ENCODE measurements at places on chromosomes 1 and 21. TPM values are rescaled to one million over a fixed set of nuclear protein-coding genes. Genes with fewer than 3 reads are reported as not detected.

- DNase-seq: no peak
Observed at GRCh38 chr1:209095627-209096595, 487.6 kb upstream of the CAMK1G start.

DNA sequence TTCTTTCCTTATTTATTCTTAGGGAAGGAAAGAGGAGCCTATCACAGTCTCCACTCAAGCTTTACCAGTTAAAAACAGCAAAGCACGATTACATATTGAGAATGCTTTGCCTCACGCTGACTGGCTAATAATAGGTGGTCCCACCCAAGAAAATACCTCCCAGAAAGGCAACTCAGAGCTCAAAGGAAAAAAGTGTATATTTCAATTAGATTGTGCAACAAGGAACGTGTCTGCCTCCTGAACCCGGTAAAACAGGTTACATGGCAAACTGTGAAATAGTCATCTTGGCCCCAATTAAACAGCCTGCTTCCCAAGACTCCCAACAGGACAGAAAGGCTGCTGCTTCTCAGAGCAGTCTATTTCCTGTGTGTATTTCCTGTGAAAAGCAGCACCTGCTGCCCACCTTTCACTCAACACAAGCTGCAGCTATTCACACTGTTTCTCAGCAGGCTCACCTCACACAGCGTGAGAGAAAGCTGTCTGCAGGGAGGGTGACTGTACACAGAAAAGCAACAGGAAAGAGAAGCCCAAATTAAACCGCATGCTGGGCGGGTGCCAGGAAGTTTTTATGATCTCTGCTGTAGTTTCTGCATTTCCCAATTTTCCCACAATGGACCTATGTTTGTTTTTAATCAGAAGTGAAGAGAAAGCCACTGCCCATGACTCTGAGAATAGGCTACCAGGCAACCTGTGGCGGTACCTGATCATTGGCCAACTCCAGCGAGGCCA is 44.0 kb downstream of the URB1 start:
- no peak for DNase-seq

DNA sequence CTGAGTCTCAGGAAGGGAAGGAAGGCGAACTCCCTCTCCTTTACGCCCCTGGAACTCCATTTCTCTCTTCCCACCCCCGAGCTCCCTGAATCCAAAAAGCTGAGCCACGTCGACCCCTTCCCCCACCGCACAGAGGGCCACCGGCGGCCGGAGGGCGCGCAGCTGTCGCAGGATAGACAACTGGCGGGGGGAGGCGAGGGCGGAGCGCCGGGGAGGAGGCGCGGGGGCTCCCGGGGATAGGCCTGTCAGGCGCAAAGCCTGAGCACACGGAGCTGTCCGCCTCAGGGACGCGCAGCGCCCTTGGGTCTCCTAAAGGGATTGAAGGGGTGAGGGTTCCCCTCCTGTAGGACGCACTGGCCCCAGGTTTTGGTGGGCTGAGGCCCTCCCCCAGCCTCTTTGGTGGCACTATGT is 752 bp upstream of the ACTA1 start:
- no peak for DNase-seq

- DNase-seq: no peak
Observed at GRCh38 chr1:12085643-12086260, 22.6 kb downstream of the TNFRSF8 start.

DNA sequence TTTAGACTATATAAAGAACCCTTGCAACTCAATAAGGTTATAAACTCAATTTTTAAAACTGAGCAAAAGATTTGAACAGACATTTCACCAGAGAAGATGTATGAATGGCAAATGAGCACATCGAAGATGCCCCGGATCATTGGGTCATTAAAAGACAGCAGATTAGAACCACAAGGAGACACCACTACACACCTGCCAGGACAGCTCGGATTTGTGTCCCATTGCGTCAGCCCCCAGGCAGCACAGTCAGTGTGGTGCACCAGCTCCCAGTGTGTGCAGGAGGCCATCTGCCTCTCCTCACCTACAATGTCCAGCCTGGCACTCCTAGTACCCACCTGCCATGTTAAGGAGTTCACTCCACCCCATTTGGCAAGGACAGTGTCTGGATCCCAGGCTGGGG is 61.1 kb upstream of the LRP8 start:
- no peak for DNase-seq

- DNase-seq: no peak
Observed at GRCh38 chr21:14321042-14321441, 61.9 kb downstream of the HSPA13 start.

Gene WASF2
- polyA plus RNA-seq: 930 TPM

DNA sequence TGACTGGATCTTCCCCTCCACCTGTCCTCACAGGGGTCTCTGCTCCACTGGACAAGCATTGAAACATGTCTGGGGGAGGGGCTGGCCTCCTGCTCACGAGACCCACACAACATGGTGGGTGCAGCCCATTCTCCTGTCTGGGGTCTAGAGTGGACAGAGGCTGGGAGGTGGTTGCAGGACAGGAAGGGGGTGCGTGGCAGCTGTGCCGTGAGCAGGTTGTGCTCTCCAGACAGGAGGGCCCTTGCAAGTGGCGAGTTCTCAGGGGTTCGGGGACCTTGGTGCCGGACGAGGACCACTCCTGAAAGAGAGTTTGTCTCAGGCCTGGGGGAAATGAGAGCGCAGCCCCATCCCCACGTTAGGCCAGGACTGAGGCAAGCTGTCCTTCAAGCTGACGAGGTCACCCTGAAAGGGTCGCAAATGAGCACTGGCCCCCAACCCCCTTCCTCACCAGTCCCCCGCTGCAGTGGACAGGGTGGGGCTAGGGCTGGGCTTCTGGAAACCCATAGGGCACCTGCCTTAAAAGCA is 21.2 kb upstream of the TTC34 start:
- DNase-seq: no peak

GRCh38 chr1:43313771-43314170 is 13.0 kb downstream of the TIE1 start:
- no peak for DNase-seq

DNA sequence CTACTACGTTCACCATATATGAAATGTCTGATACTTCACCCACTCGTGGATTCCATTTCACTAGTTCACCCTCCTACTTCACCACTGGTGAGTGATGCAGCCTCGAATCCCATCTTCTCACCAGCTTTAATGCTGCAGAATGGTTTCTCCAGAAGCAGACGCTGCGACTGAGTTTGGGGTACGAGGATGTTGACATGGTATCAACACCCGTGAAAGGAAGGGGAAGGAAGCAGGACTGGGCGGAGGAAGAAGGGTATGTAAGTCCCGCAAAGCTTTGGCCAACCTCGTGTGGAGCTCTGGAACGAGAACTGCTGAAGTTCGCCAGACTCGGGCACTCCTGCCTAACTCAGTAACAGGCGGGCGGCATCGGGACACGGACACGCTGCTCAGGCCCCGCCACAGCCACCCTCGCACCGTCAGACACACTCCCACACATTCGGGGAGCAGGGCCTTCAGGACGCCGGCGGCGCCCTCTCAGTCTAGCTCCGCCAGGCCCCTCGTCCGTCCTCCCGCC is 833 bp upstream of the DIP2A start:
- peak; percentile 29 for DNase-seq

- DNase-seq: no peak
Observed at GRCh38 chr1:156751451-156751756, at the start of gene HDGF. TSS of gene HDGF (minus strand) at chr1:156751675. CDS start at chr1:156751429, 246 bp downstream.

DNA sequence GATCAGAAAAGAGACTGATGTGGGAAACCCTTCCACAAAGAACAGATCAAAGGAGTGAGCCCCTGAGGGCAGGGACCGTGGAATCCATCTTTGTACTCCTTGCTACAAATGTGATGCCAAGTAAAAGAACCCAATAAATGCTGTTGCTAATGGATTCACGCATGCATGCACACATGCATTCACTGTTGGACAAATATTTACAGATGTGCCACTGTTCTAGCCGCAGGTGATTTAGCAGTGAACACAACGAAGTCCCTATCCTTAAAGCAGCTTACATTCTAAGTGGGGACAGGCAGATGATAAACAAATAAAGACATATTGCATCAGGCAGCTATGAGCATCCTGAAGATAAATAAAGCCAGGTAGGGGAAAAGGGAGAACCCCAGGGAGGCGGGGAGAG is 67.8 kb downstream of the ITPKB start:
- no peak for DNase-seq

Gene ASCL5
- polyA plus RNA-seq: not detected

Gene TRNP1
- 2.7 TPM for polyA plus RNA-seq

- DNase-seq: no peak
Observed at GRCh38 chr1:6157528-6158174, 22.5 kb downstream of the CHD5 start.

Gene GOLPH3L
- polyA plus RNA-seq: not detected

GRCh38 chr1:81305997-81306452 is 494.7 kb upstream of the ADGRL2 start:
- DNase-seq: peak; percentile 85

Gene UMODL1
- polyA plus RNA-seq: not detected

Gene TFF1
- polyA plus RNA-seq: not detected

- peak; percentile 33 for DNase-seq
Observed at GRCh38 chr1:96520579-96520947, 201.0 kb upstream of the PTBP2 start.

DNA sequence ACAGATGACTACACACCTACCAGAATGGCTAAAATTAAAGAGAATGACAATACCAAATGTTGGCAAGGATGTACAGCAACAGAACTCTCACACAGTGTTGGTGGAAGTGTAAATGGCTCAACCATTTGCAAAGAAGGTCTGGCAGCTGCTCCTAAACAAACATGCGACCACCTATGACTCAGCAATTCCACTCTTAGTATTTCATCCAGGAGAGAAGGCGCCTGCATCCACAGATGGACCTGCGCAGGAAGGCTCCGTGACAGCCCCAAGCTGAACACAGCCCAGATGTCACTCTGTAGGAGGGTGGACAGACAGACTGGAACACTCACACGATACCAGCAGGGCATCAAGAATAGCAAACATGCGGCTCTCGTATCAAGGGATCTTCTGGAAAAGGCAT is 6.7 kb downstream of the PTTG1IP start:
- DNase-seq: no peak

Gene RGS8
- 0.14 TPM for polyA plus RNA-seq

DNA sequence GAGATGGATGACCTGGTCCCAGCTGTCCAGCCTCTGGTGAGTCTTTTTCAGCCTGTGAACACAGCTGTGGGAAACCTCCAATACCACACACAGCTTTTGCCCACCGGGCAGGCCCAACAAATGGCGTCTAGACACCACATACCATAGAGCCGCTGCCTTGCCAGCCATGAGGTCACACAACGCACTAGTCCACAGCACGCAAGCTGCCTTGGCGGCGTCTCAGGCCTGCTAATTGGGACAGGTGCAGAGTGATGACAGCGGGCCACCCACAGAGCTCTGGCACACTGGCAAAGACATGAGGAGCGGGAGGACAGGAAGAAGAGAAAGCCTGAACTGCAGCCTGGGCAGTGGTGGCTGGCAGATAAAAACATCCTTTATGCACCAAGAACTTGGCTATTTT is 125.5 kb downstream of the ADAMTS1 start:
- peak; percentile 63 for DNase-seq

Gene KRTAP6-3
- not detected for polyA plus RNA-seq

GRCh38 chr1:42173961-42174735 is 9.6 kb upstream of the GUCA2A start:
- no peak for DNase-seq

DNA sequence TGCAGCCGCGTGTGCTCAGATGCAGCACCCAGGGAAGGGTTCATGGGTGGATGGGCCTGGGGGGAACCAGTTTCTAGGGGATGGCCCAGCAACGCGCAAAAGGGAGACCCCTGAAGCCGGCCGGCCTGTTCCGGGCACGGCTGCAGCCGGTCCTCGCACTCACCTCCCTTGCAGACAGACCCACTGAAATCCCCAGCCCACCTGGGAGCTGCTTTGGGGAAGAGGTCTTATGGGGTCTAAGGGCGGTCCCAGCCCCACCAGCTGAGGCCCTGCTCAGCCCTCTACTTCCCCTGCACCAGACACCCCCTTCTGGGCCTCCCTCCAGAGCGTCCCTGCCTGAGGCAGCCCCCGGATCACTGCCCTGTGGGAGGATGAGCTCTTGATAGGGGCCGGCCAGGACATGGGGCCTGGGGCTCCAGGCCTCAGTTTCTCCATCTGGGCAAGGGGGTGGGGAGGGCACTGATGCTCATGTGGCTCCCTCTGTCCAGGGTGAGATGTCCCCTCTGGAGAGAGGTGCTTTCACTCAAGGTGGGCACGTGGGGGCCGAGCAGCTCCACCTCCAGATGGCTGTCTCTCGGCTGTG is 20.0 kb upstream of the TTC34 start:
- no peak for DNase-seq

- no peak for DNase-seq
Observed at GRCh38 chr1:45325851-45326506, 716 bp upstream of the HPDL start.

Gene C1orf74
- 3.2 TPM for polyA plus RNA-seq

DNA sequence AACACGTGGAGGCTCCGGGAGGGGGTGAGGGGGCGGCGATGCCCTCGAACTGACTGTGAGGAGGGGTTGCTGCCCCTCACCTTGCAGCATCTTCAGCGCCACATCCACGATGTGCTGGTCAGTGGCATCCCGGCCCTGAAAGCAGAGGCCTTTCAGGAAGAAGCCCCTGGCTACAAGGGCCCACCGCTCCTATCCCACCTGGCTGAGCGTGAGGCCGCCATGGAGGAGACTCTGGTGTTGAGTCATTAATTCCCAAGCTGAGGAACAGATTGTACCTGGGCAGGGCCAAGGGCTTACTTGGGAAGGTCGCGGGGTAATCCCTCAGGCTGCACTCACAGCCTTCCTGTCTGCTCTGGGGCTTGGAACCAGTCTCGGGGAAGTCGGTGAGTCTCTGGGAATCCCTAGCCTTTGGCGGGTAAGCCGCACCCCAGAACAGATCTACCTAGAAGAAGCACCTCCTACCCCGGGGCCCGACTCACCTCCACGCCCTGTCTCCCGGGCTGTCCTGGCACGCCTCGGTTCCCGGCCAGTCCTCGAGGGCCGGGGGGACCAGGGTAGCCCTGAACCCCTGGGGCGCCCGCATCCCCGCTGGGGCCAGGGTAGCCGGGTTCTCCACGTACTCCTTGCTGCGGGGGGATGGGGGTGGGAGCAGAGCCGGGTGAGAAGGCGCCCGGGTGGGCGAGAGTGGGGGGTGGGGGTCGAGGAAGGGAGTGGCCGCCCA is 13.9 kb downstream of the COL9A2 start:
- DNase-seq: no peak

Measured in muscle of arm (tissue), 14 donors.